ENCODE measurements at places on chromosomes 7 and 10.

DNA sequence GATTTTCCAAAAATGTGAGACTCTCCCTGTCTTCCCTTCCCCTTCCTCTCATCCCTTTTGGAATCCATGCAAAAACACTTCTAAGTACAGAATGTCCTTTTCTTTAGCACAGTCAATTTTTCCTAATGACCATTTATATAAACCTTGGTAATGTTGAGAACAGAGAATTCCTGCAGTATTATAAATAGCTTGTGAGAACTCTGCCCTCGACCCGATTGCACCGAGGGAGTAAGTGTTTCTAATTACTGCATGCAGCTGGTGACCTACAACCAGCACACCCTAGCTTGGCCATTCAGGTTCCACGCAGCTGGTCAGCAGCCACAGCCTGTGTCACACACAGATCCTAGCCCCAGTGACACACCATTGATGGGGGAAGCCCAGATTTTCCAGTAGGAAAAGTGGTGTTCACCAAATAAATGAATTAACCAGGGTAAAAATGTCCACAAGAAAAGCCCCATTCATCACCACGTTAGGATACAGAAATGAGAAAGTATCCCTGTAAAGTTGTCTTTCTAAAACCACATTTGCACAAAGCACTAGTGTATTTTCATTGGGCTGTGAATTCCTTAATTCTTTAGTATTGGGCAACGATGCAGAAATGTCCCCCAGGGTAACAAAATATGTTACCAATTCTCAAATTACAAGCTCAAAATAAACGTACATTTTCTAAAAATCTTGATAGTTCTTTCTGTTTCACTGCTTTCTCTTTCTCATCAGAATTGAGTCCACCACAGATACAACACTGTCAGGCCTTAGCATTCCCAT lies 499.0 kb upstream of the KLF6 start:
- DNase-seq = no peak

- DNase-seq = no peak
These were observed 60.8 kb upstream of the DOCK1 start for GRCh38 chr10:126844406-126844805.

DNA sequence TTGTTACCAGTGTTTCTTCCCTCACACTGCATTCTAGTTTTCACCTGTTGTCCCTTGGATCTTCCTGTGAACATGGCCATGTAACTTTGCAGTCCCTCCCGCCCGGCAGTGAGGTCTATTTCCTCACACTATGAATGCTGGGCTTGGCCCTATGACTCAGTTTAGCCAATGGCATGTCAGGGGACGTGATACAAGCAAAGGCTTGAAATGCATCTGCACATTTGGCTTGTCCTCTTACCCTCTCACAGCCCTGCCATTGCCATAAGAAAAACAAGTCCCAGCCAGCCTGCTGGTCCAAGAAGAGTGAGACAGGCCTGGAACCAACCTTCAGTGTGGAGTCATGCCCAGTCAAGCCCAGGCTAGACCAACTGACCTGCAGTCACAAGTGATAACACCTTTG lies 17.1 kb upstream of the EZH2 start:
- DNase-seq = no peak

GRCh38 chr7:3682028-3682710 lies 381.1 kb downstream of the SDK1 start:
- no peak for DNase-seq

DNA sequence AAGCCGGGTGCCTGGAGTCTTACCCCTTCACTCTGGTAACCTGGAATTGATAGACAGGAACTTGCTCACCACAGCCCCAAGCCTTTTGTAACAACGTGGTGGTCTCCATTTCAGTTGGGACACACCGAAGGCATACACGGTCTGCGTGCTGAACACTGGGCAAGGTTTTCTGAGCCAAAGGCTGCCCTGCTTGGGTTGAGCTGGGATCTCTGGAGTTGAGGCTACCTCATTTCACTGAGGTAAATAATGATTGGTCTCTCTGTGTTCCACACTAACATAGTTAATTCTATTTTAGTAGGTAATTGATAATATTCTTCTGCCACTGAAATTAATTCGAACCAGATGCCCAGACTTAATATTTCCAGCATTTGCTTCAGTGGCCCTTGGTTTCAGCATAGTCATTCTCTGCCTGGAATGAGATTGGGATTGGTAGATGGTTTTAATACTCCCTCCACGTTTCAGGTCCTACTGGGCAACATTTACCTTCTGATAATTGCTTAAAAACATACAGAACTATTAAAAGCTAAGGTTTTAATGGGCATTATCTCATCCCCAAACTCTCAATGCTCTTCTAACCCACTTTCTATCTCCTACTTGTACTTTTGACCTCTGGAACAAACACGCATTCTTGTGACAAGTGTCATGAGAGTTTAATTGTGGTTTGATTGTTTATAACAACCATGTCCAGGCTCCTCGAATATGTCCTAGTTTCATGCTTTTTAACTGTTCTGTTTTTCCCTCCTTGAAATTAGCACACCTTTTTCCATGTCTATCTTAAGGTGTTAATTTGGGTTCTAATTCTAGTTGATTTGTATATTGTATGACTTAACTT lies 202.3 kb upstream of the KLF6 start:
- no peak for DNase-seq

- no peak for DNase-seq
These were observed at the start of gene TMEM72 for GRCh38 chr10:44911081-44911540. TMEM72 (plus strand) TSS chr10:44911337; CDS start chr10:44911513, 176 bp downstream.

GRCh38 chr7:87427288-87427687 lies 48.2 kb downstream of the ABCB4 start:
- DNase-seq = no peak

- DNase-seq = no peak
These were observed 449.0 kb downstream of the GRID1 start for GRCh38 chr10:85917601-85918000.

DNA sequence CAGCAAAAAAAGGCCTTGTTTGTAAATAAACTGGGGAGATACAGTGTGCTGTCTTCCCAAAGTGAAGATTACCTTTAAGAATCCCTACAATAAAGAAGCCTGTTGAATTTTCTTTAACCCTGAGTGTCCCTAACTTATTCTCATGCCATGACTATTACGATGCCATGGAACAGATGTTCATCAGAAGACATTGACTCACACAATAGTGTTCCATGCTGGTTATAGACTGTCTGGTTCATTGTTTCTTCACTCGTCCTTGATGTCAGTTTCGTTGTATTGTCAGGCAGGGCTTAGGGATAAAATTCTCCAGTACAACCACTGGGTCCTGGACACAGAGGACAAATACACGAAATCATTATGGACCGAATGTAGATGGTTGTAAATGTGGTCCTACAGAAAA lies 36.2 kb upstream of the BMPER start:
- no peak for DNase-seq

DNA sequence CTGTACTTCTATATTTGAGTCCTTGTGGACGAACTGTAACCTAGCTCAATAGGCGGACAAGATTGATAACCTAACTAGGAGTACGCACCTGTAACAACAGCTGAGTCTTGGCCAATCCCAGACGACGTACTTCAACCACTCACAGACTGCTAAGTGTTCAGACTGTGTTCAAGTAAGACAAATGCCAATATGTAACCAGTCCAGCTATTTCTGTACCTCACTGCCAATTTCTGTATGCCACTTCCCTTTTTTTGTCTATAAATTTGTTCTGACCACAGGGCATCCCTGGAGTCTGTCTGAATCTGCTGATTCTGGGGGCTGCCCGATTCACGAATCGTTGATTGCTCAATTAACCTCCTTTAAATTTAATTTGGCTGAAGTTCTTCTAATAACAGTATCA lies 32.2 kb downstream of the HACD1 start:
- no peak for DNase-seq

DNA sequence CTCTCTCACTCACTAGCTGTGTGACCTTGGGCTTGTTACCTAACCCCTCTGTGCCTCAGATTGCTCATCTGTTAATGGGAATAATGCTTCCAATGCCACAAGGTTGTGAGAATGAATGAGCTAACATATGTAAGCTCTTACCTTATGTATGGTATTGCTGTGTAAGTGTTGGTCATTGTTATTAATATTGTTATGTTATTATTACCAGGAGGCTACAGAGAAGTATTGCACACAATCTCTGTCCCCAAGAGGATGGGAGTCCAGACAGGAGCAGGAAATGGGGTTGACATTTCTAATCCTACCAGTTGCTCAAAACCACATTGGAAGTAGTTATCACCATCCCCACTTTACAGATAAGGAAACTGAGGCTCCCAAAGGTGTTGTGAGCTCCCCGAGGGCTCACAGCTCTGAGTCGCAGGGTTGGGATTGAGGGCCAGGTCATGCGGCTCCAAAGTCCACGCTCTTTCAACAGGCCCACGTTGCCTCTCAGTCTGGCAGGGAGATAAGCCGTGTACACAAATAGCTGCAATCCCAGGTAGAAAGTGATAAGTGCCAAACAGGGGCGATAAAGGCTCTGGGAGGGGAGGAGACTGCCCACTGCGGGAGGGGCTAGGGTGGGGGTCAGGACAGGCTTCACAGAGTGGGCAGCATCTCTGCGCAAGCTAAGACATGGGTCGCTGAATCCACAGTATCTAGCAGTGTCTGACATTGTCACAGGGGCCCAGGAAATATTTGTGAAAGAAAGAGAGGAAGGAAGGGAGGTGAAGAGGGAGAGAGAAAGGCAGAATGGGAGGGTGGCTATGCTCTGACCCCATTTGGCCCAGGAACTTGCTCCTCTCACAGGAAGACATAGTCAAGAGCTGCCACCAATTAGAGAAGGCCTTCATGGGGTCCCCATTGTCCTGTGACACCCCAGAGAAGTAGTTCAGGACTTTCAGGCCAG lies 9.6 kb upstream of the ZMIZ1 start:
- no peak for DNase-seq

DNA sequence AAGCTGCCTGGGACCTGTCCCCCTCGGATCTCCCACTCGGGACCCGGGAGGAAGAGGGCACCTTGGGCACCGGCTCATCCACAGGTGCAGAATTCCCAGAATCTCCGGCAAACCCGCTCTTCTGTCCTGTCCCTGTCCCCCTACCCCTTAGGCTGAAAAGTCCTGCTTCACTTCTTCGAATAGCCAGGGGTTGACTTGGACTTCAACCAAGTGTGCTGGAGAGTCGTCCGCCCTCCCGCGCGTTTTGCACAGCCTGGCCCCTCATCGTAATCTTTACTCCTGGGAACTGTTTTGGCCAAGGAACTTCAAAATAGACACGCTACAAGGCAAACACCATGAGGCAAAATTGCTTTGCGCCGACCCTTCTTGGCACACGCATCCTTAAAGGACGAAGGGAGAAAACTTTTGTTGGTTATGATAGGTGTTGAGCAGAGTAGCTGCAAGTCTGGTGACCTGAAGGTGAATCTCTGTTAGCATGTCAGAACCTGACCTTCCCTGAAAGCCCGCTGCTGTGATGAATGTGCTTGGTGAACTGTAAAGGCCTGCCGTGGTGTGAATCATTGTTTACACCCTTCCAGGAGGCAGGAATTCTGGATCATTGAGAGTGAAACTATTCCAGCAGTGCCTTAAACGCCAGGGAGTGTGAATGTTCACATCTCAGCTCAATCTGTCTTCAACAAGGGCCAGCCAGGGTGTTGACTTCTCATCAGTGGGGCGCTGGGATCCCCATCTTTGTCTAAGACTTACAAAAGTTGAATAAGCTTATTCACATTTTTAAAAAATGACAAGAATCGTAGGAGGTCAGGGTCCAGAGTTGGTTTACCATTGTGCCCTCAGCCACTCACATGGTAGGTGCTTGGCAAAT lies 589 bp upstream of the RAPGEF5 start:
- no peak for DNase-seq

DNA sequence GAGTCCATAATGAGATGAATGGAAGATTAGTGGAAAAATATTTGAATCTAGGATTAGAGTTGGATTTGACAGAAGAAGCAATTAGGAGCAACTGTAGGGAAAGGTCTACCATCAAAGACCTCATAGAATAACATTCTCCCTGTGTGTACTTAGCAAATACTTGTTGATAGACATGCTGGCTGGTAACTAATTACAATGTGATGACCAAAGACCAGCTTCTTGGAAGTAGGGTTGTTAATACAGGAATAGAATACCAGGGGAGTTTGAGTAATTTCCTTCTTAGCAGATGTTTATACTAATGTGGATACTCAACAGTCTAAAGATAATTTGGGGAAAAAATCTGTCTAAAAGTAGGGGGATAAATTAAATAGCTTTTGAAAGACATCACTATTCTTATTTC lies 357.5 kb upstream of the BMPER start:
- DNase-seq = no peak

GRCh38 chr10:22615819-22616499 lies 98.4 kb downstream of the PIP4K2A start:
- DNase-seq = no peak

- DNase-seq = no peak
These were observed 82.3 kb upstream of the GPR26 start for GRCh38 chr10:123583639-123584418.

DNA sequence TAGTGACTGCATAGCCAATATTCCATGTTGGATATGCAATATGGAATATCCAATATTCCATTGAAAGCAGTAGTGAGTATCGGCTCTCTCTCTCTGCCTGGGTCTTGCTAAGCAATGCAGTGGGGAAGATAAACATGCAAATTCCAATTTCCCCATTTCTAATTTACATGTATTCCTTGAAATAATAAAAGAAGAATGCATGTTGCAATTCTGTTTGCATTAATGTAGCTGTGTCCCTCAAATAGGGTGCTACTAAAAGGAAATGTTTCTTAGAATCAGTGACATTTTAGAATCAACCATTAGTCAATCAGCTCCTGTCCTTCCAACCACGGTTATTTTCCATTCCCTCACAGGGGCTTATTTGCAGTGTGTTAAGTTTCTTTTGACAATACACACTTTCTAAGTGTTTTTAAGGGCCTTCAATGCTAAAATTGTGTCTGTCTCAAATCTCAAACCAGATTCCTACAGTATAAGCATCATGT lies 46.7 kb downstream of the AFAP1L2 start:
- no peak for DNase-seq

GRCh38 chr7:37942934-37943610 lies 22.6 kb downstream of the EPDR1 start:
- DNase-seq = no peak

- DNase-seq = no peak
These were observed 37.2 kb downstream of the NKX2-3 start for GRCh38 chr10:99569961-99570360.

DNA sequence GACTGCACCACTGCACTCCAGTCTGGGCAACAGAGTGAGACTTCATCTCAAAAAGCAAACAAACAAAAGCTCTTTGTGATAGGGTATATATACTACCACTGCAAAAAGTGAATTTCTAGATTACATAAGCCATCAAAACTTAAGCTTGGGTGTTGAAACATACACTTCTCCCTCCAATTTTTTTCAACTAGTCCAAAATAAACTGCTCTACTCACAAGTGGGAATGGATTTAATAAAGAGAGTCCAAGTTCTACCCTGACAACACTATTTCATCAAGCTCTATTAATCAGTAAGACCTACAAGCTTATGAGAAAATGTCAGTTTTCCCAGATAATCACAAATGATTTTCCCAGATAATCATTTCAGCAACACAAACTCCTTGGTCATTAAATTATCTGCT lies 82.7 kb downstream of the NT5C2 start:
- DNase-seq = no peak

DNA sequence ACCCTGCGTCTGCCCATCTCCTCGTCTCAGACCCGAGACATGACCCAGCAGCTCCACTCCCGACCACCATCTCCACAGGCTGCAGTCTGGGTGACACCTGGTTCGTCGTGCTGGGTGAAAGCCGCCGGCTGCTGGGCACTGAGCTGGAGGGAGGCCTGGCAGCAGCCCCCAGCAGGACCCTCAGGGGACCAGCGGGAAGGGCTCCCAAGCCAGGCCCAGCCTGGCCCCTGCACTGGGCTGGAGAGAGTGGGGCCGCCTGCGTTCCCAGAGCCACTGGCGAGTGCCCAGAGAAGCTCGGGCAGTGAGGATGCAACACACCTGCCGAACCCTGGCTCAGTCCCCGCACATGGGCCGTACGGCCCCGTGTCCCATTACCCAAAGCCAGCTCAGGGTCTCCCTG lies 21.3 kb downstream of the CFAP46 start:
- DNase-seq = no peak

- no peak for DNase-seq
These were observed 49.0 kb downstream of the NPVF start for GRCh38 chr7:25179325-25179724.
